ENCODE measurements at places on chromosomes 7 and 10.

- no peak for DNase-seq
Measured at GRCh38 chr7:18828260-18828993, 289.0 kb downstream of the TWIST1 start.

DNA sequence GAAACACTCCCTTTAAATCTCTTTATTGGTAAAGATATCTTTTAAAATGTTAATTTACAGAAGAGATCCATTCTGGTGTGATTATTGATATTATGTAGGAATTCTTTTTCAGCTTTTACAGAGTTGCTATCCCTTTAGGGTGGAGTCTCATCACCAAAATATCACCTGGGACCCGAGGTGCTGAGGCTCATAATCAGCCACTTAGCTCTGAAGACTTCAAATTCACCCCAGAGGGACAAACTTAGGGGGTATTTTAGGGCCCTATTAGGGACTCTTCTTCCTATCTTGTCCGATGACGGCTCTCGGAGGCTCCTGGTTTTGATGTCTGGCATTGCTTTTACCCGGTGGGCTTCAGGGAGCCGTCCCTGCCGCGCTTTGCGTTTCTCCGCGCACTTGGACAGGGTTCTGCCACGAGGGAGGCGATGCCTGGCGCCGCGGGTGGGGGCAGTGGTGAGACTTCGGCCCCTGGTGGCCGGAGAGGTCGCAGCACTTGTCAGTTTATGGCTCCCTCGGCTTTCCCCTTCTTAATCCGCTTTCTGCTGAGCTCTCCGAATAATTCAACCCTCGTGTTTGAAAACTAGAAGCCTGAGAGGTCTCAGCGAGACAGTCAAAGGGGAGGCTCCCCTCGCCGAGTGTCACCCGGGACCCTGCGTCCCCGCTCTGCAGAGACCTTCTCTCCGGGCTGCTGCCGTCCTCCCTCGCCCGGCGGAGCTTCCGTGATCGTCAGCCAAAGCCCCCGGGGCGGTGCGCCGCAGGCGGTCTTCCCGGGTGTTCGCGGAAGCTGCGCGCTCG, 27.8 kb downstream of the RBM20 start:
- peak; percentile 89 for DNase-seq

GRCh38 chr10:88843171-88843570, 8.5 kb downstream of the ANKRD22 start:
- DNase-seq = no peak

DNA sequence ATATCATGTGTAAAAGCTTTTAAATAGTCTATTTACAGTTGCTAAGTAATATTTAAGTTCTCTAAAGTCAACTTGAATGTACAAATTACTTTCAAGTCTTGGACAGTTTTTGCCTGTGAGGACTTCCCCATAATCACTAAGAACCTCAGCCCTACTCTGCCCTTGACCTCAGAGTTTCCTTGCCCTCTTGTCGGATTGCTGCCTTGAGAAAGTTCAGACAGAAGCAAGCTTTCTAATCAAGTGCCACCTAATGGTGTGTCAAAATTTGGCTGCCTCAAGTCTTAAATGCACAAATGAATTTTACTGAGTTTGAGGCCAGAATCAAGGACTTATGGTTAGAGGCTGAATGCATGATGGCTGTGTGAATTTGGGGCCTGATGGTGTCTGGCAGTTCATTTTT, 88.3 kb upstream of the KAT6B start:
- no peak for DNase-seq

DNA sequence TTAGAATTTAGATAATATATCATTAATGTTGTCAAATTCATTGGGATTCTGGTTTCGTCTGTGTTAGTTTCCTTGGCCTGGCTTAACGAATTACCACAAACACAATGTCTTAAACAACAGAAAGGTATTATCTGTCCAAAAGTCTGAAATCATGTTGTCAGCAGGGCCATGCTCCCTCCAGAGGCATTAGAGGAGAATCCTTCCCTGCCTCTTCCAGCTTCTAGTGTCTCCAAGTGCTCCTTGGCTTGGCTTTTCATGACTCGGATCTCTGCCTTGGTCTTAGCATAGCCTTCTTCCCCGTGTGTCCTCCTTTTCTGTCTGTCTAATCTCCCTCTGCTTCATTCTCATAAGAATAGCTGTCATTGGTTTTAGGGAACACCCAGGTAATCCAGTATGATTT, 482.5 kb downstream of the SEMA3D start:
- no peak for DNase-seq

DNA sequence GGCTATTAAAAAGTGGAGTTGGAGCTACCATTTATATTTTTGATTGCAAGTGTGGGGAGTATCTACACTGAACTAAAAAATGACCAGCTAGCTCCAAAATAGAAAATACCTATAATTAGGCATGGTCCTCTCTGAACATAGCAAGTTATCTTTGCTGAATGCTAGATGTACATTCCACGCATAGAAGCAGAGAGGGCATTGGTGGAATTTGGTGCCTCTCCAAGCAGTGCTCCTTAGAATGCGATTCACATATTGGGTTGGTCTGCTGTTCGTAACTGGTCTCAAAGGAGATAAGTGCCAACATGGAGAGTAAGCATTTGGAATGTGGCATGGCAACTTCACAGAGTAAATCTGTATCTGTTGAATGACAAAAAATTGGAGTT, 196.2 kb downstream of the PTN start:
- no peak for DNase-seq

- no peak for DNase-seq
Measured at GRCh38 chr7:28246921-28247461, 66.4 kb upstream of the JAZF1 start.

- DNase-seq = no peak
Measured at GRCh38 chr7:95578299-95578855, 17.9 kb downstream of the PDK4 start.

GRCh38 chr10:115001506-115002381, 63.7 kb downstream of the TRUB1 start:
- no peak for DNase-seq

DNA sequence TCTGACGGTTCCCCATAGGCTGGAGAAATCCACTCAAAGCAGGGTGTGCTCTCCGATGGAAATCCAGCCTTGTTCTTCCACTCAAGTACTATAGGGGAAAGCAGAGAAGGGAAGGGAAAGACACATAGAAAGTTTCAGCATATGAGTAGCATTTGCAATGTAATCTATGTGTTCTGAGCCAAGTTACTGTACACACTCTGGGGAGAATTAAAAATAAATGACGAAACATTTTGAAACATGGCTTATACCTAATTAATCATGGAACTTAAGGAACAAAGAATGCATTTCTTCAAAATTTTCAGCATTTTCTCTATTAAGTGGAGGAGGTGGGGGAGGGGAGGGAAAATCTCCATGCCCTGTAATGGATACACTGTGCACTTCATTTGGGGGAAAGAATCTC, 198.1 kb upstream of the HABP2 start:
- no peak for DNase-seq

DNA sequence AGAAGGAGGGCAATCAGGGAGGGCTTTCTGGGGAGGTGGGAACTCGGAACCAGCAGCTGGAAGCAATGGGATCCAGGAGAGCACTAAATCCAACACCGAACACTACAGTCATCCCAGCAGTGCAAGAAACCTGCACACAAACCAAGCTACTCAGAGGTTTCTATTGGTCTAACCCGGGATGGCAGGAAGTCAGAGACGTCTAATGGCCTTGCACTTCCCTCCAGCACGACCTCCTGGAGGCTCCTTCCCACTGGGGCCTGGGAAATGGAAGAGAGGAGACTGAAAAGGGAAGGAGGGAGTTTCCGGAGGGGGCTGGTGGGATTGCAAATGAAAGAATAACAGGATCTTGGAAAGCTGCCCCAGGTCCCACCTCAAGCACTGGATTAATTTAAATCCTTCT, 56.3 kb downstream of the TEX36 start:
- DNase-seq = no peak

GRCh38 chr10:13942035-13942434, 355.3 kb downstream of the PRPF18 start:
- no peak for DNase-seq

- no peak for DNase-seq
Measured at GRCh38 chr7:116582806-116583444, 58.1 kb downstream of the CAV1 start.

- DNase-seq = no peak
Measured at GRCh38 chr7:22997871-22998518, 15.9 kb downstream of the HYCC1 start.

- no peak for DNase-seq
Measured at GRCh38 chr10:51266496-51266895, 192.2 kb downstream of the PRKG1 start.

GRCh38 chr10:78363190-78363589, 329.5 kb downstream of the RPS24 start:
- DNase-seq = no peak

- no peak for DNase-seq
Measured at GRCh38 chr10:109961174-109962001, 38.1 kb upstream of the XPNPEP1 start.

- DNase-seq = no peak
Measured at GRCh38 chr7:30166155-30166840, 31.5 kb downstream of the MTURN start.

- no peak for DNase-seq
Measured at GRCh38 chr7:154442939-154443338, 390.7 kb downstream of the DPP6 start.

GRCh38 chr10:131073469-131074035, 238.0 kb downstream of the TCERG1L start:
- DNase-seq = no peak

GRCh38 chr7:43010061-43010460, 77.9 kb downstream of the MRPL32 start:
- DNase-seq = no peak

- no peak for DNase-seq
Measured at GRCh38 chr7:39664057-39664456, 40.7 kb downstream of the RALA start.

DNA sequence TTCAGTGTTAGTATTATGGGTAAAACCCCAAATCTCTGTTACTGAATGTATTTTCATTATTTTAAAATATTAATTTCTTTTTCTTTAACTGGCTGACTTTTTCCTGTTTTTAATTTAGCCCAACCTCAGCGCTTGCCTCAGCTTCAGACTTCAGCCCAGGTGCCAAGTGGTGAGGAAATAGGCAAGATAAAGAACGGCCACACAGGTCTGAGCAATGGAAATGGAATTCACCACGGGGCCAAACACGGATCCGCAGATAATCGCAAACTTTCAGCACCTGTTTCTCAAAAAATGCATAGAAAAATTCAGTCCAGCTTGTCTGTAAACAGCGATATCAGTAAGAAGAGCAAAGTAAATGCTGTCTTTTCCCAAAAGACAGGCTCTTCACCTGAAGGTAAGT, 57.5 kb downstream of the MDFIC start:
- no peak for DNase-seq

- no peak for DNase-seq
Measured at GRCh38 chr10:78450807-78451485, 417.3 kb downstream of the RPS24 start.

DNA sequence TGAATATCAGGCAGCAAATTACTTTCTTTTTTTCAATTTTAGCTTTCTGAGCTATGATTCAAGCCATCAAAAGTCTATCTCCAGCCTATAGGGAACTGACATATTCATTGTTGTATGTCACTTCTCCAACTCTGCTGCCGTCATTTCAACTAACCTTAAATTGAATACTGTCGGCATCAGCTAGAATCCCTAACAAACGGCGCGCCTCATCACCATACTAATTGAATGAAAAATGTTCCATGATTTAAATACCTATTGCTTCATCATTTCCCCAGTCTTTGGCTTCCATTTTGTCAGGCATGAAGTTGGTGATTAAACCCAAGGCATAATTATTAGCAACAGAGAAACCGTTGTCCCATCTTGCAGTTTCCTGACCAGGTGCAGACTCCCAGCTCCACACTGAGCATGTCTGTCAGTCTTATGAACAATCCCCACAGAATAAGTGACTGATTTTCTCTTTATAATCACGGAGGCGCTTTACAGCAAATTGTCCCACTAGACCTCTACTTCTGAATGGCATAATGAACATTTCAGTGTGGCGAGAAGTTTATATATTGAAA, 83.5 kb upstream of the NPY start:
- no peak for DNase-seq

- no peak for DNase-seq
Measured at GRCh38 chr10:114392112-114392835, 12.0 kb downstream of the AFAP1L2 start.

GRCh38 chr7:28749638-28750037, 208.5 kb downstream of the TRIL start:
- no peak for DNase-seq

DNA sequence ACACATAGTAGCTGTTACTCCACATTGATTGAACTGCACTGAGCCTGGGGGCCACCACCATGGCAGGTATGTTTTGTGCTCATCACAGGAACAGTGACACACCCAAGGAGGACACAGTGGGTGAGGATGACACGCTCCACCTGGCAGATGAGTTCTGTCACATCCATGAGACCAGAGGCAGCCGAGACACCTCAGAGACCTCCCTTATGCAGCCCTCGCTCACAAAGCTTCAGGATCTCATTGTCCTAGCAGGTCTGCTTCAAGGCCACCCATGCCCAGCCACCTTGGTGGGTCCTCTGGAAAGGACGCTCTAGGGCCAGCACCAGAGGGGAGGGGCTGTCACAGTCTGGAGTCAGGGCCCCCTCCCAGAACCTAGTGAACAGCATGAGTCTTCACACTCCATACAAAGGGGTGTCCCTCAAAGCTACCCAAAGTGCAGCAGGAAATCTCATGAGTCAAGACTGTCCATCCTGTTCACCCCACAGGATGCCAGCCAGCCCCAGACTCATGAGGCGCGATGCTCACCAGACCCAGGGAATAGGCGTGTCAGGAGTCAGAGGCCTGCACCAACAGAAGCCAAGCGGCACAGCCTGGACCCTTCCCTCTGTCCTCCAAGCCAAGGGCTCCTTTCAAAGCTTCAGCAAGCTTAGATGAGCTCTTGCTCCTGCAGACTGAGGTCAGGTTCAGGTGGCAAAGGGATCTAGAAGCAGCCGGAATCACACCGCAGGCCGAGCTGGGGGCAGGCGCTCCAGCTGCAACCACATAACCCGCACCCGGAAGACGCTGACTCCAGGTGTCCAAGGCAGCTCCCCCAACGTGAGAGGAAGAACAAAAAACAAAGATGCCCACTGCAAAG, 9.6 kb downstream of the FAM53B start:
- peak; percentile 54 for DNase-seq

DNA sequence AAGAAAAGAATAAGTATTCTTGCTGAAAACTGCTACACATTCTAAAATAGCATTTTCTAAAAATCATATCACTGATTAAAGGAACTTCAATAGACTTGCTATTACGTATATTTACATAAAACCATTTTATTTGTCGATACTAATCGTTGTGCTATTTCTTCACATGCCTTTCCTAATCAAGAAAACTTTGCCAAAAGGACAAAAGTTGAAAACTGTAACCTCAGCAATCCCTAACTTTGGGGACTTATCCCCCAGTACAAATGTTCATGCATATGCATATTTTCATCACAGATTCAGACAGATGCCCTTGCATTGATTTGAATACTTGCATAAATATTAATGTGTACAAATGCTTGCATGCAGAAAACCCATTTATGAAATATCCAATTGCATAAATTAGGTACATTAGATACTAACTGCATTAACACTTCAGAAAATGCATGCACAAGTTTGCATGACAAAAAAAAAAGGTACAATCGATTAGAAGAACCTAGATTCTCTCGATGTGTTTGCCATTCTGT, 35.6 kb upstream of the NEBL start:
- DNase-seq = no peak
